ENCODE measurements at places on chromosomes 12 and 14.

DNA sequence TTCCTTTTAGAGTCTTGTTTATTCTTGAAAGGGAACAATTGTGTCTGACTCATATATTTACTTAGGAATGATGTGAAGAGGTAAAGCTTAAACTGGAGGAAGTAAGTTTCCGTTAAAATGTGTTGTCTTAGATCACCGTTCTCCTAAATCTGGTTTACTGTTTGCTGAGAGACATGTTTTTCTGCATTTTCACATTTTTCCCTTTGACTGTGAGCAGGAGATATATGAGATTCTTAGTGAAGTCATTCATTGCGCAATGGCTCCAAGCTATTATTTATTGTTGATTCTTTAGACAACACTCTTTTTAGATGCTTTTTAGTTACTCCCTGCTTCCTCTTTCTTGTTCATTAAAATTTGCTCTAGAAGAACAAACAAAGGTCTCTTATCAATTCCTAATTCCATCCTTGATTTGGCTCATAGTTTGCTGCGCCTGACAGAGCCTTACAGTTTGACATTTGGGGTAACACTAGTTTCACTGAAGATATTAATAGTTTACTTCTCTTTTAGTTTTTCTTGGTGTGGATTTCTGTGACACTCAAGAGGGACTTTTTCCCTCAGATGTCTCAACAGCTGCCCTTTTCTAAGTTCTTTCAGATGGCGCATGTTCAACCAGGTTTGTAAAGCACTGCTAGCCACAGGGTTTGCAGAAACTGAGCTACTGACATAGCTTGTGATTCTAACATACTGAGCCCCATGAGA is 11.4 kb downstream of the CLECL1 start:
- no peak for DNase-seq

GRCh38 chr12:77993658-77994057 is 163.0 kb downstream of the NAV3 start:
- no peak for DNase-seq

DNA sequence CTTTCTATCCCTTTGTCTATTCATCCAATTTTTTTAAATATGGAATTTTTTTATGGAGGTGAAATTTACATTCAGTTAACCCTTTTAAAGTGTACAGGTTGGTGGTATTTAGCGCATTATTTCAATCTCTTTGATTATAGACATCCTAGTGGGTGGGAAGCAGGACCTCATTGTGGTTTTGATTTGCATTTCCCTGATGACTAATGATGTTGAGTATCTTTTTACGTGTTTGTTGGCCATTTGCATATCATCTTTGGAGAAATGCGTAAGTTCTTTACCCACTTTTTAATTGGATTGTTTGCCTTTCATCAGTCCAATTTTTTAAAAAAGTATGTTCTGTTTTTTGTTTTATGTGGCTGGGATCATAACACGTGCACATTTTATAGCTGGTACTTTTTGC is 20.8 kb downstream of the PAPLN start:
- no peak for DNase-seq

- DNase-seq: no peak
These were observed 260.3 kb upstream of the E2F7 start for GRCh38 chr12:77325511-77326236.

DNA sequence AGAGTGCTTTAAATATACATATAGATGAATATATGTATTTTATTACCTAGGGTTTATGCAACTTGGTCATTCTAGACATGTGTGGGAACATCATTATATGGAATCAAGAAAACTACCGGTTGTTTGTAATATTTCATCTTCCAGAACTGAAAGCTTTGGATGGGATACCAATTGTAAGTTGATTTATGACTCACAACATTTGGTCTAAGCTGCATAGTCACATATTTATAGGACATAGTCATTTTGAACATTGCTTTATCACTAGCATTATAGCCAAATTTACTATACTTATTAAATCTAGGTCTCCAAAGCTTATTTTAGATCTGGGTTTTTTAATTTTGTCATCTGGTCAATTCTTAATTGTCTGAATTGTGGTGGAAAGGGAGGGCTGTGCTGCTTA is 83.7 kb upstream of the PCNX4 start:
- no peak for DNase-seq

GRCh38 chr14:72800848-72801370 is 93.0 kb downstream of the DPF3 start:
- DNase-seq: no peak

- DNase-seq: no peak
These were observed 17.7 kb downstream of the ATP2B1 start for GRCh38 chr12:89690925-89691324.

DNA sequence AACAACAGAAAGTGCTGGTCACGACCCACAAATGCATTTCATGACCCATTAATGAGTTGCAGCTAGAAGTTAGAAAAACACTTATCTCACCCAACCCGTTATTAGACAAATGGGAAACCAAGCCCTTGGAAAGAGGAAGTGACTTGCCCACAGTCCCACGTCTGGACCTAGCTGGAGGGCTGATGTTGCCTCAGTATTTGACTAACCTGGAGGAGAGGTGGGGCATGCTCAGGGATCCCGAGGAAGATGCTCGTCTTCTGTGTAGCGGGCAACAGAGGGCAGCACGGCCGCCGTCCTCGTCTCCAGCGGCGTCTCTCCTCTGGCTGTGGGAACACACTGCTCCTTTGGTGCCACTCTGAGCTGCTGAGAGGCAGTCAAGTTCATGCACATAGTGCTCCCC is 12.7 kb downstream of the CCND2 start:
- DNase-seq: no peak

DNA sequence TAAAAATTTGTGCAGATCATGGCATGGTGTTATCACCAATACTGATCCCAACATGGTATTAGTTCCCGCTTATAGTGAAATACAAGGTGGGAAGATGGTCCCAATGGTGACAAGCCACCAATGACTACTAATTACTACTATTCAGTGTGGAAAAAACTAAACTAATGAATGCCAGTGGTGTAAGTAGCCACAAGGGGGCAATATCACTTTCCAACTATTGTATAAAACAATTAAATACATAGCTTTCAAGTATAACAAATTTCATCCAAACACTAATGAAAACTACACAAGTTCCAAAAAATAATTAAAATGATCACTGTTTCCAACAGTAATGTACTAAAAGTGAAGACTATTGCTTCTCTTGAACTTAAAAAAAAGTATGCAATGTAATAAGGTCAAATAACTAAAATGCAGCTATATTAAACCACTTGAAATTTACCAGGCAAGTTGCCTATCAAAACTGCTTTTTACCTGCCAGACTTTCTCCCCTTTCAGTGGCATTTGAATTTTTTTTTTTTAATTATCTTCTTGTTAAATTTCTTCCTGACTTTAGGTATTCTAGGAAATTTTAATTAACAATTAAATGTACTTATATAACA is 58.0 kb downstream of the PAPLN start:
- no peak for DNase-seq

- DNase-seq: no peak
These were observed 11.2 kb downstream of the LLPH start for GRCh38 chr12:66119229-66119869.

GRCh38 chr14:34043627-34044372 is 92.9 kb upstream of the EGLN3 start:
- peak; percentile 43 for DNase-seq

DNA sequence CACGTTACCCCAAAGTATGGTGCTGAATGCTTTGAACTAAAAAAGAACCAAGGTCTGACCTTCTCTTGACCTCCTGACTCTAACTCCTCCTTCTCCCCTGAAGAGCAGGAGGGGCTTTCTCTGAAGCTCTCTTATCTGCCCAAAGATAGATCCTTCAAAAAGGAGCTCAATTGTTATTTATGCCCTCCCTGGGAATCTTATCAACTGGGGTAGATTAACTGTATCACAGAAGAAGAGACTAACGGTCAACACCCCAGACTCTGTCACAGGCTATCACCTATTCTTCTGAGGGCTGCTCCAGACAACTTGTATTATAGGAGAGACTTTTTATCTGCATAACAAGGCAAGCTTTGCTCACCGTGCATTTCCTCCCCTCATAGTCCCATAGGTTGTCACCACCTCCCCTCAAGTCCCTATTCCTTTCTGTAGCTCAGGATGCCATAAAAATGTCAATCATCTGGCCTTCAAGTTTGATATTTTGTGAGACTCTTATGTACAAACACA is 86.6 kb downstream of the PAPLN start:
- DNase-seq: no peak

Measured in H54 (cell line).